Activated T-cell treated with anti-CD3 and anti-CD28 coated beads, Interleukin-2, amount 50 U/mL, for 48 hours (primary cell): ENCODE measurements at places on chromosomes 16 and 17.

DNA sequence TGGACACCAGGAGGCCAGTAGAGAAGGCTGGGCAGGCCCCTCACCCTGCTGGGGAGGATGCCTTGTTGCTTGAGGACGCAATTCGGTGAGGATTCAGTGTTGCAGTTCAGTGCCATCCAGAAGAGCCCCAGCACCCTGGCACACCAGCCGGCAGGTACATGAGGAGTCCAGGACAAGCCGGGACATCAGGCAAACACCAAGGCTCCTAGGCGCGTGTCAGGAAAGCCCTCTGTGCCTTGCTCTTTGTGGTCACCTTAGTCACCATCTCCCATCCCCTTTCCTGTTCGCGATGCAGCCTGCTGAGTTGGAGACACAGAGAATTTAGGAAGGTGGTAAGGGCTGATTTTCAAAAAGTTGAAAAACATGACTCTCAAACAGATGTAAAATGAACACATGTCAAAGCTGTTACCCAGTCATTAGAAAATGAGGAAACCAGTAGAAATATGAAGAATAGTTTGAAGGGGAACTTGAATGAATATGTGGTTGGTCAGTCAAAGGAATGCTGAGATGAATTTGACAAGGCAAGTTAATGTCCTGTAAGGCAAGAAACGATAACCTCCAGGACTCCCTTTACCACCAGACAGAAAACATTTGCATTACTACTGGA is 2.3 kb upstream of the NCBP3 start:
- no peak for DNase-seq

DNA sequence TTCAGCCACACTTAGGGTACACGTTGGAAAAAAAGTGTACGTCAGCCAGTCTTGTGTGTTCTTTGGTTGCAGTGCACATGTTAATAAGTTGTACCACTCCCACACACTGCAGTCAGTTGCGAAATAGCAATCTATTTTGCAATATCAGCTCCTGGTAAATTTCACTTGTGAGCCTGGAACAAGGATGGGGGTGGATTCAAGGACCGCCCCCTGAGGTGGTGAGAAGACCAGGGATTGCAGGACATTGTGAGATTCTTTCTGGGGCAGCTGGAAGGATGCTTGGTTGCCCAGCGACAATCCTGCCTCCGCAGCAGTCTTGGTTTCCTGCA is 78.6 kb upstream of the ZFHX3 start:
- DNase-seq = no peak

GRCh38 chr16:83627996-83628395 is 179.8 kb upstream of the HSBP1 start:
- DNase-seq = no peak

- DNase-seq = peak; percentile 41
Observed at GRCh38 chr17:65593855-65594845, 32.7 kb upstream of the AXIN2 start.

DNA sequence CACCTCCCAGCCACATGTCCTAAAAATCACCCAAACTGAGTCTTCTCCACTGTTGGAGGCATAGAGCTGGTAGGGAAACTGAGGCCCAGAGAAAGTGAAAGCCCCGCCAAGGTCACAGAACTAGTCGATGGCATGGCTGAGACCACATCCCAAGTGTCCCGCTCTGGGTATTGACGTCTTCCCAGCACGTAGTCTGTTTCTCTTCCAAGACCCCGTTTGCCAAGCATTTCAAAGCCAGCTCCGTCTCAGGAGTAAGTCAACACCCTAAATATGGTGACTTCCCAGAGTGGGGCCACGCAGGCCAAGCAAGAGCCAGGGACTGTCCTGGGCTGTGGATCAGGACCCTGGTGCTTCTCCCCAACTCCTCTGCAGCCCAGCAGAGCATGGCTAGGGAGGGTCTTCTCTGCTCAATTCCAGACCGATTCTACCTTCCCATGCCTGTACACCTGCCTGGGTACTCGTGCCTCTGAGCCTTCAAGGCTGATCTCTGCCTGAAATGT is 19.7 kb downstream of the PITPNM3 start:
- DNase-seq = no peak

DNA sequence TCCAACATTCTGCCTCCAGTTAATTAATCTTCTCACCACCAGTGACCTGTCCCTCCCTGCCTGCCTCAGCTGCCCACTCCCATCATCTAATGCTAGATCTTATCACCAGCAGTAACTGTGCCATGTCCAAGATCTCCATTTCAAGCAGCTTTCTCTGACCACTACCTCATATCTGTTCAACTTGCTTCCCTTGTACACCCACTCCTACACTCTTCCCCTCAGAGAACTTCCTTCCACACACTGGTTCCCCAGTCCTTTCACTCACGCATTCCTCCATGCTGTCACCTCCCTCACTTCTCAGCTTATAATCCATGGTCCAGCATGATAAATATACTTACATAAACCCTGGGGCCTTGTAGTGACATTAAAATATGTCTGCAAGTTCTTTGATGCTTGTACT is 31.8 kb upstream of the DYNLL2 start:
- no peak for DNase-seq

DNA sequence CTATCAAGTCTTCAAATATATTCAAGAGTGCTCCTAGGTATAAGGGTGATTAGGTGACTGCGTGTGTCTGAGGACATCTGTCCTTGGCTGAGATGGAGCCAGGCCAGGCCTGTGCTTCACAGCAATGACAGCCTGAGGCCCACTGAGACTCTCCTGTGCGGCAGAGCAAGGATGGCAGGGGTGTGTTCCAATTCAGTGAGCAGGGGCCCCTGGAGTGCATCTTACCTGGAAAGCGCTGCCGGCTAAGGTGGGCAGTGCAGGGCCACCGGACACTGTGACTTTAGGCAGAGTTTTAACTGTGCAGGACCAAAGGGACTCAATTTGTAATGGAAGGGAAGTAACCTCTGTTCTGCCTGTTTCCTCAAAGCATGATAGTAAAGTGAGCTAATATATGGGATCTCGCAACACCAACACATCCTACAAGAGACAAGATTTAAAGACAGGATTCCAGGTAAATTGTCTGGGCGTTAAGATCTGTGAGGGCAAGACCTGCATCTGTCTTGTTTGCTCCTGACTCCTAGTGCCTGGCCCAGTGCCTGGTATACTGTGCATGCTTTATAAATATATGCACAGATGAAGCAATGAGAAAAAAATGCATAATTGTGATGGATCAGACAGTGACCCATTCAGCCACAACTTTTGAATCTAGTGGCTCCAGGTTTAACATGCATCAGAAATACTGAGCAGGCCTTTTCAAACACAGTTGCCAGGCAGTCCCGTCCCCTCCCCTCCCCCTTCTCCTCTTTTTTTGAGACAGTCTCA is 86.7 kb downstream of the MRC2 start:
- no peak for DNase-seq

GRCh38 chr16:3971261-3971660 is 90.7 kb upstream of the CREBBP start:
- no peak for DNase-seq

DNA sequence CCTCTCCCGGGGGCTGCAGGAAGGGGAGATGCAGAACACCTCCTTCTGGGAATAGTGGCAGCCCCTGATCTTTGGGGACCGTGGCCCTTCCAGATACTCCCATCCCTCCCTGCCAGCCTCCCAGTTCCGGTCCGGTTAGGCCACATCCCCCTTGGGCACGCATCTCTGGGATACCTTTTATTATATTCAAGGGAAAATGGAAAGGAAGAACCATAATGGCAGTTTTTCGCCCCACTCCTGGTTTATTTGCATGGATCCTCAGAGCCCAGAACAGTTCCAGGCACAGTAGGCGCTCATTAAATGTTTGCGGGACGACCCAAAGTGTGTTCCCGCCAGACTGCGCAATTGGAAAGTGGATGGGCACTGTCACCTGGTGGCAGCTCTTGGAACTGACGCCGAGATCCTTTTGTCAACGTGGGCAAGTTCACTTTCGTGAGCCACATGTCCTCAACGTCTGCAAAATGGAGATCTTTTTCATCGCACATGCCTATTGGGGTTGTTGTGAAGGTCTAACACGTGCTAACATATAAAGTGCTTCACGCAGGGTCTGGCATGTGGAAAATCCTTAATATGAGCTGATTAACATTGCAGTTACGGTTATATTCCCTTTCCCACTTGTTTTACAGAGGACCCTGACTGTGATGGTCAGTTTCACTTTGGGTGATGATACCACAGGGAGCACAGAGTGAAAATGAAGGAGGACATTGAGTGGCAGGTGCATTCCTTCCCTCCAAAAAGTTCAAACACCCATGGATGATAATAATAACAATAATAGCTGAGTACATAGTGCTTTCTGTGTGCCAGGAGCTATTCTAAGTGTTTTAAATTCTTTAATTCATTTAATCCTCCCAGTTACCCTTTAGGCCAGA is 1.7 kb upstream of the GPRC5B start:
- DNase-seq = peak; percentile 92

GRCh38 chr17:14471052-14471451 is 170.2 kb downstream of the HS3ST3B1 start:
- no peak for DNase-seq

GRCh38 chr16:19748389-19749168 is 30.5 kb downstream of the IQCK start:
- no peak for DNase-seq

DNA sequence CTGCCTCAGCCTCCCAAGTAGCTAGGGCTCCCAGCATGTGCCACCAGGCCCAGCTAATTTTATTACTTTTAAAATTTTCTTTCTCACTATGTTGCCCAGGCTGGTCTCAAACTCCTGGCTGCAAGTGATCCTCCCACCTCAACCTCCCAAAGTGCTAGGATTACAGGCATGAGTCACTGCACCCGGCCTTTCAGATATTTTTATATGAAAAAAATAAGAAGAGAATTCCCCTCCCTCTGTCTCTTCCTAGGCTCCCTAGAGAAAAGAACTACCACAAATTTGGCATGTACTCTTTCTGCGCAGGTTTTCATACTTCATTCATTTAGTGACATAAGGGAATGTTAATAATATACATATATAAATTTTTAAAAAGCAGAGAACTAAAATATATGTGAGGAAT is 21.7 kb upstream of the SMURF2 start:
- DNase-seq = no peak

DNA sequence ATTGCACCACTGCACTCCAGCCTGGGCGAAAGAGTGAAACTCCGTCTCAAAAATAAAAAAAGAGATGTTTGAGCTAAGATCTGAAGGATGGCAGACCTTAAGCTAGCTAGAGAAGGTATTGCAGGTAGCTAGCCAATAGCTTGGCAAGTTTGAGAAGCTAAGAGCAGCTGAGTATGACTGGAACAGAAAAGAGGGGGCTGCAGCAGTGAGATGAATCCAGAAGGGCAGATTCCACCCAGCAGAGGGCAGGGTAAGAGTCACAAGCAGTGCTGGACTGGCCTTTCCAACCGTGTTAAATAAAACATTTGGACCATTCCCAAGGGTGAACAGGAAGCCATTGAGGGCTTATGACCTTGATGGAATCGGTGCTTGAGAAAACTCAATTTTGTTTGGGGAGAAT is 5.7 kb upstream of the PHAF1 start:
- no peak for DNase-seq

DNA sequence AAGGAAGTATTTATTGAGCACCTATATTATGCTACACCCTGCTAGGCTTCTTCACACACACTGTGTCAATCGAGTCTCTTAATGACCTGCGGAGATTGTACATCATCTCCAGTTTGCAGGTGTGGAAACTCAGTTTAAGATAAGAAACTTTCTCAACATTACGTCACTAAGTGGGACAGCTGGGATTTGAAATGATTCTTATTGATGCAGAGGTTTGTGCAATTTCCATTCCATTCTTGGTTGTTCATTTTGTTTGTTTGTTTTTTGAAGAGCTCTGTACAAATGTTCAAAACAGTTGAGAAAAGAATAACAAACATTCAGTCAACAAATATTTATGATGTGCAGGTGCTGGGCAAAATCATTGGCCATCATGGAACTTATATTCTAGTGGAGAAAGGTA is 84.8 kb downstream of the MAP2K6 start:
- DNase-seq = no peak

DNA sequence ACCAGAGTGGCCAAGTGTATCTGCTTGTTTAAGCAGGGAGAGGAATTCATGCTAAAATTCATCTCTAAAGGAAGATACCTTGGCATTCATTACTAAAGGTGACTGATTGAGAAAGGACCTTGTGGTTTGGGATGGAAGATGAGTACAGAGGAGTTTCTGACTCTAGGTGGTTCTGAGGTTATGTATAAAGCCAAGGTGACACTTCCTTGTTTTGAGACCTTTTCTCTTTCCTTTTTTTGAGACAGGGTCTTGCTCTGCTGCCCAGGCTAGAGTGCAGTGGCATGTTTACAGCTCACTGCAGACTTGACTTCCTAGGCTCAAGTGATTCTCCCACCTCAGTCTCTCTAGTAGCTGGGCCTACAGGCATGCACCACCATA is 9.1 kb downstream of the ABHD15 start:
- DNase-seq = no peak

DNA sequence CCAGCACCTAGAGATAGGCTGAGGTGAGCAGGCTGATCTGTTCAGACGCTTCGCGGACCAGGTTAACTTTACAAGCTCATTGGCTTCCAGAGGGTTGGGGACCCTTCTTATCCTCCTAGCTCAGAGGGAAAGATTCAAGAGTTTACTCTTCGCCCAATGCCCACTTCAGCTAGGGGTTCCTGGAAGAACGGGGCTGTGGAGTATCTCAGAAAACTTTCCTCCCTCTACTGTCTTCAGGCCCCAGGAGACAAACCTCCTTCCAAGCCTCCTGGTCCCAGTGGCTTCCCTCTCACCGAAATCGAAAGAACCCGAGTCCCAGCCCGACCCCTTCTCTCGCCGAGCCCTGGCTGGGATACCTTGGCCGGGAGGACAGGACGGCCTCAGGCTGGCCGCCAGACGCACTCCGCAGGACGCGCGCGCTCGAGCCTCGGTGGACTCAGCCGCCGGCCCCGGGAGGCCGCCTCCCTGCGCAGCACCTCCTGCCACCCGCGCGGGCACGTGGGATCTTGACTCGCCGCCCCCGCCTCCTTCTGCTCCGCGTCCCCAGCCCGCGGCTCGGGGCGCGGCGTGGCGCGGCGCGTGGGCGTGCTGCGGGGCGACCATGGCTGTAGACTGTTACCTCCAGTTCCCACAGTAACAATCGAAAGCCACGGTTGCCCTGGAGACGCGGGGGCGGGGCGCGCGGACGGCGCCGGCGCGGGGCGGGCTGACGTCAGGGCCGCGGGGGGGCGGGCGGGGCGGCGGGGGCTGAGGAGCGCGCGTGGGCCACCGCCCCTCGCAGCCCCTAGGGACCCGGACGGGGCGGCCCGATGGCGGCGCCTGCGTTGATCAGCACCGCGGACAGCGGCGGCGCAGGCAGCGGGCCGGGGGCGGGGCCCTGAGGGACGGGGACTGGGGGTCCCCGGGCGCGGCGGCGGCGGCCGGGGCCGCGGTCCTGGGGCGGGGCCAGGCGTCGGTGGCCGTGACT is 5.3 kb upstream of the HIC1 start:
- peak; percentile 90 for DNase-seq

GRCh38 chr16:49682577-49683165 is 173.2 kb downstream of the ZNF423 start:
- DNase-seq = no peak

DNA sequence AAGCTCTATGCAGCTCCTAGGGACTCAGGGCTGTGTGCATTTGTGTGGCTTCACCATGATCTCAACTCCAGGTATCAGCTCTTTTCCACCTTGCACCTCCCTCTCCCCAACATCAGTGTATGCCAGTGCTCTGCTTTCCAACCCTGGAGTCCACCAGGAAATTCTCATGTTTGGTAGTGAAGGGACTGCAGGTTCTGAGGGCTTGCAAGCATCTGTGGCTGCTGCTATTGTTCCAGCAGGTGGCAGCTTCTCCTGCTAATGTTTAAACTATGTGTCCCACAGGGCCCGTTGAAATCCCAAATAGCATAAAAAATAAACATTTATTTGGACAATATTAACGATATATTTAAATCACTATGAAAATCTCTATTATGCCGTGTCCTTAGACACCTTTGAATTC is 82.0 kb downstream of the RGS9 start:
- DNase-seq = no peak
